ENCODE measurements at places on chromosomes 2 and 18.

GRCh38 chr2:154437104-154437503 is 261.4 kb upstream of the KCNJ3 start:
- H3K4me3 ChIP-seq: no peak overlapping the region
- no peaks in the 10 kb centered on the region for H3K36me3 ChIP-seq
- no peak for DNase-seq
- H3K4me1 ChIP-seq: no peaks in the 10 kb centered on the region
- H3K27me3 ChIP-seq: no peaks in the 10 kb centered on the region

GRCh38 chr18:47260924-47261701 is 9.7 kb upstream of the SKOR2 start:
- H3K4me1 ChIP-seq: peaks cover 24% of the 10 kb centered on the region
- no peak overlapping the region for H3K27ac ChIP-seq
- no peaks in the 10 kb centered on the region for H3K36me3 ChIP-seq
- peaks cover 94% of the 10 kb centered on the region for H3K27me3 ChIP-seq

- no peak overlapping the region for H3K27ac ChIP-seq
- H3K4me1 ChIP-seq: no peaks in the 10 kb centered on the region
- no peak overlapping the region for H3K4me3 ChIP-seq
- H3K36me3 ChIP-seq: peaks cover 12% of the 10 kb centered on the region
Measured at GRCh38 chr18:58362027-58362575, 266.8 kb downstream of the ALPK2 start.

GRCh38 chr2:86249176-86249575 is 49.9 kb downstream of the MRPL35 start:
- peaks cover 6% of the 10 kb centered on the region for H3K4me1 ChIP-seq
- H3K27me3 ChIP-seq: no peaks in the 10 kb centered on the region
- no peaks in the 10 kb centered on the region for H3K36me3 ChIP-seq
- no peak overlapping the region for H3K27ac ChIP-seq

DNA sequence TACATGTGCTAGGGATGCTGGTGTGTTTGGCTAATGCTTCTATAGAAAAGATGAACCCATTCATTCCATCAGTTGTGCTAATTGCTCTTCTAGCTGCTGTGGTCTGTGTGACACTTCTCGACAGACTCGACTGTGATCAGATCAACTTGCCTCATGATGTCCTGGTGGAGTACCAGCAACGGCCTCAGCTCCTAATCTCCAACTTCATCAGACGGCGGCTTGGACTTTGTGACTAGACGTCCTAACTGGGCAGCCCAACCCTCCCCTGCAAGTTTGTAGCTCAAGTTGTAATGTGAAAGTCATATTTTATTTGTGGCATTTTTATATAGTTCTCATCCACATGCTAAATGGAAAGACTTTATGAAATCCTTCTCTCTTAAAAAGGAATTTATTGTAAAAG is 33.0 kb downstream of the UPP2 start:
- no peaks in the 10 kb centered on the region for H3K36me3 ChIP-seq
- no peak overlapping the region for H3K4me3 ChIP-seq
- DNase-seq: no peak
- H3K4me1 ChIP-seq: no peaks in the 10 kb centered on the region
- H3K27me3 ChIP-seq: no peaks in the 10 kb centered on the region

- no peaks in the 10 kb centered on the region for H3K4me1 ChIP-seq
- no peak overlapping the region for H3K4me3 ChIP-seq
- H3K27ac ChIP-seq: no peak overlapping the region
- no peaks in the 10 kb centered on the region for H3K36me3 ChIP-seq
Measured at GRCh38 chr2:231910771-231911170, 15.4 kb downstream of the NPPC start.

DNA sequence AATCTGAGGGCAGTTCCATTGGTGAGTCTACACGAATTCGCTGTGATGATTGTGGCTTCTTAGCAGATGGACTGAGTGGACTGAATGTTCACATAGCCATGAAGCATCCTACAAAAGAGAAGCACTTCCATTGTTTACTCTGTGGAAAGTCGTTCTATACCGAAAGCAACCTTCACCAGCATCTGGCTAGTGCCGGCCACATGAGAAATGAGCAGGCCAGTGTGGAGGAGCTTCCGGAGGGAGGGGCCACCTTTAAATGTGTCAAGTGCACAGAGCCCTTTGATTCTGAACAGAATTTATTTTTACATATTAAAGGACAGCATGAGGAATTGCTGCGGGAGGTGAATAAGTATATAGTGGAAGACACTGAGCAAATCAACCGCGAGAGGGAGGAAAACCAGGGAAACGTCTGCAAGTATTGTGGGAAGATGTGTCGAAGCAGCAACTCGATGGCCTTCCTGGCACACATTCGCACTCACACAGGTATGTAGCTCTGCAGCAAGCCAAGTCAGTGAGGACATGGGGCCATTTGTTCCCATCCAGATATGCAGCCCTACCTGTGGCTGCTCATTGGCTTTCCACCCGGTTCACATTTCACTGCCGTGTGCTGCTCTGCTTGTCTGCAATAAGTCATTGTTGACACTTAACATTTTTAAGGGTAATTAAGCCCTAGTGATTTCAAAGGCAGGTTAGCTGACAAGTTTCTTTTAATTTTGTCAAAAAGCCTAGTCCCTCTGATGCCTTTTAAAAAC is 37.7 kb downstream of the ZNF407 start:
- H3K4me3 ChIP-seq: no peak overlapping the region
- H3K36me3 ChIP-seq: peaks cover 29% of the 10 kb centered on the region
- H3K27ac ChIP-seq: no peak overlapping the region

GRCh38 chr2:229873123-229873581 is 48.7 kb downstream of the TRIP12 start:
- H3K36me3 ChIP-seq: peaks cover 20% of the 10 kb centered on the region
- DNase-seq: no peak
- no peak overlapping the region for H3K4me3 ChIP-seq
- H3K27ac ChIP-seq: no peak overlapping the region

- peaks cover 23% of the 10 kb centered on the region for H3K4me1 ChIP-seq
- no peaks in the 10 kb centered on the region for H3K36me3 ChIP-seq
- no peak for DNase-seq
Measured at GRCh38 chr2:133768658-133769435, 200.6 kb upstream of the NCKAP5 start.

DNA sequence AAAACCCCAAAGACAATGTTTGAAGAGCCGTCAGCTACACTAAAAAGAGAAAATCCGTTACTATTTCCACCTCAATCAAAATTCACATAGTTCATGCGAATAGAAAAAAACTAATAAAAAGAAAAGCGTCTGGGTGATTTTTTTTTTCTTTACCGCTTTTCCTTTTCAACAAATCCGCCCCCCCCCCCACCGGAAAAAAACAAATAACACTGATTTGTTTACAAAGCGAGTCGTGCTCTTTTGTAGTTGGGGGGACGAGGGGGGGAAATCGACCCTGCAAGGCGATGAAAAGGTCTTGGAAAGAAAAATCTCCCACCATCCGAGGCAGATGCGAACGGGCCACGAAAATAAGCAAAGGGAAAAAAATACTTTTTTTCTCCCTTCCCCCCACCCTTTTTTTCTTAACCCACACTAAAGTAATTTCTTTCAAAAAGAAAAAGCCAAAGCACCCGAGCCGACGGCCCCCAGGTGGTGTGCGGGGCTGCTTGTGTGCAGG is 638 bp downstream of the ZNF521 start:
- peaks cover 37% of the 10 kb centered on the region for H3K27me3 ChIP-seq
- H3K36me3 ChIP-seq: no peaks in the 10 kb centered on the region
- peak overlapping the region; percentile 55 for H3K4me3 ChIP-seq
- DNase-seq: no peak

- no peak for DNase-seq
- no peak overlapping the region for H3K27ac ChIP-seq
- H3K27me3 ChIP-seq: no peaks in the 10 kb centered on the region
- peaks cover 7% of the 10 kb centered on the region for H3K4me1 ChIP-seq
- H3K36me3 ChIP-seq: no peaks in the 10 kb centered on the region
- H3K4me3 ChIP-seq: no peak overlapping the region
Measured at GRCh38 chr2:234300391-234300925, 196.4 kb downstream of the ARL4C start.

Data from suprapubic skin (tissue), 4 donors.